ENCODE measurements at places on chromosomes 12 and 14. TPM values are rescaled to one million over a fixed set of nuclear protein-coding genes. Genes with fewer than 3 reads are reported as not detected.

The GZMB gene
- total RNA-seq = 368 TPM

The MAP3K12 gene
- total RNA-seq = 22.7 TPM

The PRPH gene
- not detected for total RNA-seq

The LMNTD1 gene
- total RNA-seq = not detected

The TCTN1 gene
- total RNA-seq = 7.9 TPM

The C12orf57 gene
- total RNA-seq = 185 TPM

The KRT83 gene
- not detected for total RNA-seq

The POC1B gene
- 47.7 TPM for total RNA-seq

The TAS2R20 gene
- 2.2 TPM for total RNA-seq

The ASCL1 gene
- total RNA-seq = not detected

The BRF1 gene
- 44.7 TPM for total RNA-seq

The WSB2 gene
- total RNA-seq = 44.6 TPM

The MIPOL1 gene
- total RNA-seq = not detected

The JAG2 gene
- total RNA-seq = 2.5 TPM

The TOMM20L gene
- not detected for total RNA-seq

The PTGER2 gene
- total RNA-seq = 119 TPM

The CHFR gene
- 90.6 TPM for total RNA-seq

The TAMALIN gene
- total RNA-seq = 11.0 TPM

The ARL1 gene
- 40.1 TPM for total RNA-seq

The SRRM4 gene
- total RNA-seq = not detected

The TGM1 gene
- total RNA-seq = 2.7 TPM

The GPR84 gene
- total RNA-seq = 0.32 TPM

The SALL2 gene
- 1.9 TPM for total RNA-seq

The APOF gene
- total RNA-seq = not detected

The EML5 gene
- 2.1 TPM for total RNA-seq

The HHIPL1 gene
- total RNA-seq = not detected

The NEUROD4 gene
- total RNA-seq = not detected

The TRPV4 gene
- total RNA-seq = not detected

The LALBA gene
- total RNA-seq = not detected

The TIMM9 gene
- total RNA-seq = 34.6 TPM

The KRT3 gene
- not detected for total RNA-seq

The HOXC11 gene
- total RNA-seq = not detected

The SOCS2 gene
- total RNA-seq = 39.0 TPM

The NPAS3 gene
- total RNA-seq = not detected

The SIRT4 gene
- 1.2 TPM for total RNA-seq

The HOXC12 gene
- not detected for total RNA-seq

The CIROP gene
- total RNA-seq = not detected

The ESRRB gene
- total RNA-seq = not detected

The MYH7 gene
- not detected for total RNA-seq

The PTCSC3 gene
- not detected for total RNA-seq

The LRIG3 gene
- not detected for total RNA-seq

The MANSC1 gene
- total RNA-seq = 0.13 TPM

The MLF2 gene
- 113 TPM for total RNA-seq

The LRR1 gene
- 65.0 TPM for total RNA-seq

The ALX1 gene
- not detected for total RNA-seq

The DTX1 gene
- total RNA-seq = not detected

The SLC39A2 gene
- not detected for total RNA-seq

The APOLD1 gene
- 11.0 TPM for total RNA-seq

The PTPRO gene
- total RNA-seq = 1.1 TPM

The SERPINA3 gene
- not detected for total RNA-seq

The TIMELESS gene
- 65.7 TPM for total RNA-seq

The PAH gene
- total RNA-seq = not detected

The P2RX2 gene
- total RNA-seq = not detected

Measured in activated CD8-positive, alpha-beta T cell treated with anti-CD3 and anti-CD28 coated beads, Interleukin-2, amount 10 ng/mL, durations not matched to agents 7 days and 5 days (primary cell).